Ureter (tissue), 1 donor: ENCODE measurements at places on chromosomes 4 and X. TPM values are rescaled to one million over a fixed set of nuclear protein-coding genes. Genes with fewer than 3 reads are reported as not detected.

The SPATA4 gene
- not detected for total RNA-seq

The DDIT4L gene
- total RNA-seq, result 0.44 TPM

The KDR gene
- 27.4 TPM for total RNA-seq

The NWD2 gene
- total RNA-seq, result 0.36 TPM

The FGG gene
- total RNA-seq, result 0.57 TPM

The STS gene
- 26.4 TPM for total RNA-seq

The CSAG3 gene
- total RNA-seq, result not detected

The ATOH1 gene
- total RNA-seq, result not detected

The MAP3K15 gene
- not detected for total RNA-seq

The RAB9A gene
- 25.1 TPM for total RNA-seq

The ITIH6 gene
- total RNA-seq, result not detected

The ADH1B gene
- 142 TPM for total RNA-seq

The FAM241A gene
- total RNA-seq, result 5.1 TPM

The ANK2 gene
- 31.4 TPM for total RNA-seq

The SEPSECS gene
- 10.8 TPM for total RNA-seq

The TMEM255A gene
- total RNA-seq, result 2.1 TPM

The TEX11 gene
- not detected for total RNA-seq

The TRIM2 gene
- total RNA-seq, result 90.6 TPM

The VCX2 gene
- total RNA-seq, result not detected

The UGT2B11 gene
- total RNA-seq, result not detected

The ZFP42 gene
- total RNA-seq, result 0.23 TPM

The PLS3 gene
- total RNA-seq, result 119 TPM

The RELL1 gene
- total RNA-seq, result 23.4 TPM

The SYP gene
- total RNA-seq, result 1.7 TPM

The REELD1 gene
- total RNA-seq, result 1.2 TPM

The SPARCL1 gene
- total RNA-seq, result 400 TPM

The CCDC158 gene
- total RNA-seq, result 1.7 TPM

The NHS gene
- total RNA-seq, result 17.4 TPM

The HTN3 gene
- total RNA-seq, result not detected

The CLDN2 gene
- total RNA-seq, result not detected

The TMEM271 gene
- total RNA-seq, result not detected

The CLCN4 gene
- total RNA-seq, result 2.2 TPM

The SPATA18 gene
- total RNA-seq, result 12.4 TPM

The JAKMIP1 gene
- 0.29 TPM for total RNA-seq

The SPANXA2 gene
- not detected for total RNA-seq

The TACC3 gene
- 8.3 TPM for total RNA-seq

The PLK4 gene
- 4.7 TPM for total RNA-seq

The SRPX gene
- total RNA-seq, result 46.1 TPM

The FGFBP2 gene
- not detected for total RNA-seq

The CXXC4 gene
- 1.4 TPM for total RNA-seq

The MAGED4B gene
- 8.3 TPM for total RNA-seq

The HOPX gene
- total RNA-seq, result 24.1 TPM

The USP27X gene
- 2.4 TPM for total RNA-seq

The RWDD4 gene
- total RNA-seq, result 17.3 TPM

The HSFX3 gene
- not detected for total RNA-seq

The ITGB1BP2 gene
- total RNA-seq, result 8.9 TPM

The RPS6KA6 gene
- 10.4 TPM for total RNA-seq

The EPHA5 gene
- not detected for total RNA-seq

The FGFBP1 gene
- total RNA-seq, result not detected

The AMOT gene
- 27.5 TPM for total RNA-seq

The ARHGAP24 gene
- 11.2 TPM for total RNA-seq

The BTC gene
- total RNA-seq, result 8.3 TPM

The RBMXL3 gene
- not detected for total RNA-seq

The XAGE1A gene
- not detected for total RNA-seq
